ENCODE measurements at places on chromosomes 4 and X.

DNA sequence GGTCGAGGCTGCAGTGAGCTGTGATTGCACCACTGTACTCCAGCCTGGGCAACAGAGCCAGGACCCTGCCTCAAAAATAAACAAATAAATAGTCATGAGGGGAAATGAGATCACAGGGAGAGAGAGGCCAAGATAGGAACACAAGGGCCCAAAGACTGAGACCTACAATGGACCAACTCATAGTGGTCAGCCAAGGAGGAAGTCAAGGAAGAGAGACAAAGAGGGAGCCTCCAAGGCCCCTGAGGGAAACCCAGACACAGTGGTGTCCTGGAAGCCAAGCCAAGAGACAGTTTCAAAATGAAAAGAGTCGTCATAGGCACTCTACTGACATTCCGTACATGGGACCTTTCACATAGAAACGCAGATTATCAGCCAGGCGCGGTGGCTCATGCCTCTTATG, 153.3 kb downstream of the BCOR start:
- no peak for DNase-seq

DNA sequence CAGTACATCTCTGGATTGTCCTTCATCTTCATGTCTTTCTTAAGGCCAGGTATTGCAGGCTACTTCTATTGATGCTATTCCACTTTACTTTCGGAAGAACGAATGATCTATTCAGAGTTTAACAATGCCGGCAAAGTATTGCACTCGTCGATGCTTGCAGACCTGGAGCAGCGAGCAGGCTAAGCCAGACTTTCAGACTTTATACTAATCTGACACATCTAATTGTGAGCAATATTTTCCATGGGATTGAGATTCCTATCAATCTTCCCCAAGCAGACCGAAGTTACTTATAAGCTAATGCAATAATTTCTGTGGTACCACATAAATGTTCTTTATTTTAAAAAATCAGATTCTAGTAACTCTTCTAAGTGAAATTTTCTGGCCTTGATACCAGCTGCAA, 1.6 kb downstream of the EMCN start:
- DNase-seq, result no peak

- no peak for DNase-seq
These were observed 1021.9 kb downstream of the FAM133A start for GRCh38 chrX:94695910-94696309.

- no peak for DNase-seq
These were observed 309.4 kb downstream of the MAPK10 start for GRCh38 chr4:86050496-86050895.

DNA sequence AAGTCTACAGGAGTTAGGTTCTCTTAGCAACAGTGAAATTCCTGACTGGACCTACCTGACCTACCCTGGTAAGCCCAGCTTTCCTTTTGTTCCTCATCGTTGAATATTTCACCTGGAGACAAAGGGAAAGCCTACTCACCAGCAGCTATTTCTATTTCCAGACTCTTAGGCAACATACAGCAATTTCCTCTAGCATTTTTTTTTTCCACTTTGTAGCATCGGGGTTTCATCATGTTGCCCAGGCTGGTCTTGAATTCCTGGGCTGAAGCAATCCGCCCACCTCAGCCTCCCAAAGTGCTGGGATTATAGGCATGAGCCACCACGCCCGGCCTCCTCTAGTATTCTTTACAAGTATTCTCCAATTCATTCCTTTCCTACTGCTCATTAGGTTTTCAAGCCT, 6.8 kb upstream of the S100G start:
- DNase-seq, result peak; percentile 29

GRCh38 chr4:138595731-138596460, 353.7 kb upstream of the SLC7A11 start:
- DNase-seq, result peak; percentile 30

GRCh38 chrX:109622270-109622669, 2.7 kb downstream of the KCNE5 start:
- DNase-seq, result no peak

- no peak for DNase-seq
These were observed 49.1 kb downstream of the RASGEF1B start for GRCh38 chr4:81422595-81422994.

DNA sequence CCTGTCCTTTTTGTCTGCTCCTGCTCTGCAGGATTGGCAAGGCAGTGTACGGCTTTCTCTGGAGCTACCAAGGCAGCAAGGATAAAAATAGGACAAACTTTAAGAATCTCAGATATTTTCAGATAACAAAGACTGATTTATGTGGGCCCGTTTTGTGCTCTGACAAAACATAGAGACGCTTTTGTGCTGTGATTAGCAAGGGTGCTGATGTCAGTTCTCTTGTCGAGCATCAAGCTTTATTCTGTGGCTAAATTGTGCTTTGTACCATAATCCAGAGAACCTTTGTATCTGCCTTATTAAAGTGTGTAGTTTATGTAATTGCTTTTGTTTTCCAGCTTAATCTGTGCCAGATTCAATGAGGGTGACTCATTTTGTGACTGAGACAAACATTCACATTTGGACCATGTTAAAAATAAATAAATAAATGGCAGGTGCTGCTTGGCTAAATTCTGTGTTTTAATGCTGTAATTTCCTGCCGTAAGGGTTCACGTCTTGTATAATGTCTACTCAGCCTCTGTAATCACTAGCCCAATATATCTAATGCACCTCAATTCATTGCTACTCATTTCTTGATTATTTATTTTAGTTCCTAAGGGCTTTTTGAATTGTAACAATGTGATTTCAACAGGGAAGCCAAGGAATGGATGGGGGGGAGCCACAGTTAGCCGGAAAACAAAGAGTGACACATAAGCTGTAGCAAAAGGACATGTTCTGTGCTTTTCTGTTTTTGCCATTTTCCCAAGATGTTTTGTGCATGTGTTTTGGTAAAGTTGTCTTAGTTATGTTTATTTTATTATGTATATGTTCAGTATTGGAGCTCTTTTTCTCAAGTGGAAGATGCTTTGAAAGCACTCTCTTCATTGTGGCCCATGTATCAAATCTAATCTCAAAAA, 75.1 kb downstream of the GAB1 start:
- DNase-seq, result peak; percentile 36

GRCh38 chr4:167021545-167022155, 212.6 kb downstream of the SPOCK3 start:
- peak; percentile 51 for DNase-seq

DNA sequence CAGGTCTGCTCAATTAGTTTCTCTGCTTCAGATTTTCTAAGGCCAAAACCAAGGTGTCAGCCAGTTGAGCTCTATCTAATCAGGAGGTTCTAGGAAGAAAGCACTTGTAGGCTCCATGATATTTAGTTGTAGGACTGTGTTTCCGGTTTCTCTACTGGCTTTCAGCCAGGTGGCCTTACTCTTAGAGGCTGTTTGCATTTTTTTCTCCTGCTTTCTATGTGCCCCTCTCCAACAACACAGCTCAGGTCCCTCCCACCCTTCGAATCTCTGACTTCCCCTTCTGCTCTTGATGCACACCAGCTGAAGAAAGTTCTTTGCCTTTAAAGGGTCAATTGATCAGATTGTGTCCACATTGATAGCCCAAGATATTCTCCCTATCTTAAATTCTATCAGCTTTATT, 245.2 kb downstream of the RAB28 start:
- DNase-seq, result no peak

DNA sequence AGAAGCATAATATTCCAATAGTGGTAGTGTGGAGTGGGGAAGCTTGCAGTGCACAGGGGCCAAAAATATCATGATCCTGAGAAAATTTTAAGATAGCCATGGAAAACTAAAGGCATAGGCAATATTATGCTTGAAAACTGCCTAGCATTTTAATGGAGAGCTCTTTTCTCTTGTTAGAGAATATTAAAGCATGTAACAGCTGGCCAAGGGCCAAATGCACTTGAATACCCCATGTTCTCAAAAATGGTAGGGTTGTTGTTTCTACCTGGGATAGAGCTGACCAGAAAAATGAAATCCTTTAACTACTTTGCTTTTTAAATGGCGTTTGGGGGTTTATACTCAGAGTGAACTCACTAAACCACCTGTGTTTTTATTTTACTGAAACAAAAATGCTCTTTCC, 739.6 kb upstream of the SLIT2 start:
- no peak for DNase-seq

DNA sequence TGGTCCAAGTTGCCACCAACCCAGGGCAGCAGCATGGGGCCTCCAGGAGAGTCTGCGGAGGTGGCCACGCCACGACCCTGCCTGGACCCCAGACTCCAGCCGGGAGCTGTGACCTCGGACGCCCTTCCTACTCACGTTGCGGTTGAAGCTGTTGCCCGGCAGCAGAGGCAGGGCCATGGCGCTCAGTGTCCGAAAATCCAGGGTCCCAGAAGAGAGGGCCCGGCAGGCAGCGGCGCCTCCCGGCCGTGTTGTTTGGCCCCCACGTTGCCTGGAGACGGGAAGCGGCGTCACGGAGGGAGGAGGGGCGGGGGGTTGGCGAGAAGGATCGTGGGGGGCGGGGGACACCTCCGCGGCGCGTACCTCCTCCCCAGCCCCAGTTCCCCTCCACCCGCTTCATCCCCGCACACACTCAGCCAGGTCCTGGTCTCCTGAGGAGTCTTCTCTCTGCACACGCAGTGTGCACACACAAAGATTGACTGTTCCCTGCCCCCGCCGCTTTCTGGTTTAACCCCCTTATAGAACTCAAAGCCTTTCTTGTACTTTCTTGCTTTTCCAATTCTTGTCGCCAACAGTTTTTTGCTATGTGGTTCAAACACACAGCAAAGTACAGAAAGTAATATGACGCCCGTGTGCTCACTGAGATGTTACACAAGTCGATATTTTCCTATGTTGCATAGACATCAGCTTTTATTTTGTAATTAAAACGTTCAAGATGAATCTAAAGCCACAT, at the start of gene EFHC2:
TSS of gene EFHC2 (minus strand) at position 261 of the 730 bp plus-strand sequence. CDS start at position 177, 84 bp downstream.
- peak; percentile 71 for DNase-seq

GRCh38 chr4:94700298-94700697, 57.5 kb upstream of the BMPR1B start:
- no peak for DNase-seq

- no peak for DNase-seq
These were observed 229.2 kb downstream of the MAML3 start for GRCh38 chr4:139924782-139925181.

DNA sequence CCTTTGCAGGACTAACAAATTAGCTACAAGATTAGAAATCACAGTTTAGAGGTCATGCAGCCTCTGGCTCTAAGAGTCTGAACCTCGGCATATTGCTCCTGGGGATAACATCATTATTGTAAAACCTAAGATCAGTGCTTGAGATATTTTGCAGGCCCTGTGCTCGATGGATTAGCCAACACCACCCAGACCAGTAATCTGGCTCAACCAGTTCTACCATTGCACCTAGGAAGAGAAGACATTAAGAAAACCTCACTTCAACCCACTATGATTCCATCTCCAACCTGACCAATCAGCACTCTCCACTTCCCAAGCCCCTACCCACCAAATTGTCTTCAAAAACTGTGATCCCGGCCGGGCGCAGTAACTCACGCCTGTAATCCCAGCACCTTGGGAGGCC, 43.6 kb downstream of the WFS1 start:
- DNase-seq, result no peak

DNA sequence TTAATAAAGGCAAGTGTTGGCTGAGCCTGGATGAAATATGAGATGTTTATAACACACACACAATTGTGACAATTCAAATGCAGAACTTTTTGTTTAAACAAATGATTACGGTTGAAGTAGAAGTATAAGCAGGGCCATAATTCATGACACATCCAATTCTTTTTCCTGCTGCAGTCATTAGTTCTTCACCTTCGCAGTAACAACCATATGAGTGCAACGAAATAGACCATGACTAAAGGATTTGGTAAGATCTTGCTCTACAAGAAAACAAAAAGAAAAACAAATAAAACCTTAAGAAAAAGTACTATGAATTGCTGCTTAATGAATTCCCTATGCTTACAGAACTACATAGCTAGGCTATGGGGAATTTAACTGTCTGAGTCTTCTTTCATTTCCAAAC, 13.9 kb upstream of the BMPR1B start:
- no peak for DNase-seq

DNA sequence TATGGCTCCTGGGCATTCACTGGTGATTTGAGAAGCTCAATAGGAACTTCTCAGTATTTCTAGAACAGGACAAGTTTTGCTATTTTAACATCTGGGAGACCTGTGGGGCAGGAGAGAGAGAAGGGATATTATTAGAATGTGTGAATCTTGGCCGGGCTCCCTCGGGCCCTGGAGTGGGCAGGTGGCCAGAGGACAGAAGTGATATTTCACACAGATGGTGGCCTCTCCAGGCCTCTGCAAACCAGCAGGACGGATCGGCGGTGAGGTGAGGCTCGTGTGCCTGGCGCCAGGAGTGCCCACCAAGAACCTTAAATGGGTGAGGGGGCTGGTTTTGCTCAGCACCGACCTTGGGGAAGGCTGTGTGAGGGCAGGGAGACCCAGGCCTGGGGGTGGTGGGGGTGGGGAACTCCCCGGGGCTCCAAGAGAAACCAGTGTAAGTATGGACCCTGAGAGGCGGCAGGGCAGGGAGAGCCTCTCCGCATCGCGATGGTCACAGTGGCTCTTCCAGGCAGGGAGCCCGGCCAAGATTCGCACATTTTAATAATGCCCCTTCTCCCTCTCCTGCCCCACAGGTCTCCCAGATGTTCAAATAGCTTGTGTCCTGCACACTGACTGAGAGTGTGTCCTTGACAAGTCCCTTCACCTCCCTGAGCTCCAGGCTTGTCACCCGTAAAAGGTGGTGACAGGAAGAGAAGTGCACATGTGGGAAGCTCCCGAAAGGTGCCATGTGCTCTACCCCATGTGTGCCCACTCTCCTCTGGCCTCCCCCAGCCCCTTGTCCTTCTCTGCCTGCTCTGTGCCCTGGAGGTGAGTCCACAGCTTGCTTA, 64.9 kb downstream of the SORCS2 start:
- peak; percentile 44 for DNase-seq

GRCh38 chr4:94689155-94689860, 68.4 kb upstream of the BMPR1B start:
- DNase-seq, result no peak

GRCh38 chrX:29870608-29871007, 344.8 kb upstream of the MAGEB2 start:
- no peak for DNase-seq

DNA sequence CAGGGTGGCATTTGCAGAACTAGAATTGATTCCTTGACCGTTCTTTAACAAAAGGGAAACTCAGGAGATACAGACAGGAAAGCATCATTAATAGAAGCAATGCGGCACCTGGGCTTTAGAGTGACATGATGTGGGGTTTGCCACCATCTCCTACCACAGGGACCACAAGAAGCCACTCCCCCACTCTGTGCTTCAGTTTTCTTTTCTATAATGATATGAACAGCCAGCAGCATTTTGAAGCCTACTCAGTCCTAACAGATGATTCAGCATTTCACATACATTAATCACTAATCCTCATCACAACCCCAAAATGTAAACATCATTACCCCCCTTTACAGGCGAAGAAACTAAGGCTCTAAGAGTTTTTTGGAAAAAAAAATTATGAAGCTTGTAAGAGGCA, 22.9 kb downstream of the CCDC149 start:
- DNase-seq, result no peak

DNA sequence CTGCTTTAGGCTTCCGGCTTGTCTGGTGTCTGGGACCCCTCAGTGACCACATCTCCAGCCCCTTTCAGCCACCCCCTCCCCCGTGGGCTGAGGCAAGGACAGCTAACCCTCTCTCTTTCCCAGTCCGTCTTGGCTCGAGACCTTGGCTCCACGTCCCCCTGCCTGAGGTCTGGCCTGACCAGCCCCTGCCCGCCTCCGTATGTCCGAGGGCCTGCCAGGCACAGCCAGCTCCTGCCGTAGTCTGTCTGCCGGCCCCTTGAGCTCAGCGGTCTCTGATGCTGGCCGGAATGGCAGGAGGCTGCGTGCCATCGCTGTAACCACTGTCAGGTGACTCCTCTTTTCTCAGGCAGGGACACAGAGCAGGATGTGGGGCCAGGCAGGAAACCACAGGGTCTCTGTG, 73.3 kb upstream of the LRPAP1 start:
- no peak for DNase-seq

All from AG20443 (cell line).